ENCODE measurements at places on chromosomes 12 and 14.
A peak's percentile ranks its signal among the peaks of the same experiment; 100 is the strongest.

- no peak for DNase-seq
Measured at GRCh38 chr12:93167331-93167730, 210.4 kb upstream of the NUDT4 start.

GRCh38 chr12:59672273-59672672 lies 76.4 kb downstream of the SLC16A7 start:
- no peak for DNase-seq

DNA sequence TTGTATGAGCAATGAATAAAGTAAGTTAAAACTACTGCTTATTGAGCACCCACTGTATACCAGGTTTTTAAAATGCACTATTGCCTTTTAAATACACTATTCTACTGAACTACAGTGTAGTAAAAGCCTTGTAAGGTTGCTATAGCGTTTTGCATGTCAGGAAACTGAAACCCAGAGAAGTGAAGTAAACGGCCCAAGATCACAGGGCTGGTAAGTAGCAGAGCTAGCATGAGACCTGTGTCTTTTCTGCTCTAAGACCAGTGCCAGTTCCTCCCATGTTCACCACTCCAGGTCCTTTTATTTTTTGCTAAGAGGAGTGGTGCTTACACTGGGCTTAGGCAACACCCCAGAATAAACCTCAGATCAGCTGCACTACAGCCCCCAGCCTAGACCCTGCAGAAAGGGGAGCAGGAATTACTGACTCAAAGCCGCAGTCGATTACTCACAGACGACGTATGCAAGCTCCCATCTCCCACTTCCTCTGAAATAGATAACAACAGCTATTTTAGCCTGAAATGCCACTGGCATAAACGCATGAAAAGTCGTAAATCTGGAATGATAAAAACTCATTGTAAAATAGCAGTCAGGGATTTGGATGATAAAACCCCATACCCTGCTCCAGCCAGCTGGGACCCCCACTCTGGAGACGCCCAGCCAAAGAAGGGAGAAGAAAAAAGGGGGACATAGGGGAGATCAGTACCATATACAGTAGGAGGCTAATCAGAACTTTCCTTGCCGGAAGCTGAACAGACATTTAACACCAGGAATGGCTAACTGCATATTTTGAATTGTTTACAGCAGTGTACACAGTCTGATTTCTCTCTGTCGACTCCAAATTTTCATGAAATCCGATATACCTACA lies 108.3 kb downstream of the NUAK1 start:
- DNase-seq = no peak

DNA sequence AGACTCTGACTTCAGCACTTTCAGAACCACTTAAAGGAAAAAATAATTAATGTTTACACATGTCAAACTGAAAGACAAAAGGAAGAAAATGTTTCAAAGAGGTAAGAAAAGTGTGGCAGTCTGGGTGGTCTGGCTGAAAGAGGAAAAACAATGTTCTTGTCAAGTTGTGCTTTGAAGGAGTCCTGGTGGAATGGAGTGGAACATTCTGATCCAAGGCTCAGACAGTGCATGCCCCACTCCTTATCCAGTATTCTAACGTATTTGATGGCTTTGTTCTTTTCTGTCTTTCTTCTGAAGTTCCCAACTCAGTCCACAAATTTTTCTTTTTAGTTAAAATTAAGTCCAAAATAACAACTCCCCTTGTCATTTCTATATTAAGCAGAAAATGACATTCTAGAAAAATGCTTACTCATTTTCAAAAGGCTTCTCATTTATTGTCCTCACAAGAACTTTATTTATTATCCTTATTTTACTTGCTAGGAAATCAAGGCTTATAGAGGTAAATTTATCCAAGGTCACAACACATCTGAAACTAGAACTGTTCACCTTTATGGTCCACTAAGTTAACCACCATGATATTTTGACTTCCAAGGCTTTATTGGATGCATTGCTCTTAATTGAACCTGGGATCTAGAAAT lies 121.7 kb upstream of the NAP1L1 start:
- DNase-seq = no peak

DNA sequence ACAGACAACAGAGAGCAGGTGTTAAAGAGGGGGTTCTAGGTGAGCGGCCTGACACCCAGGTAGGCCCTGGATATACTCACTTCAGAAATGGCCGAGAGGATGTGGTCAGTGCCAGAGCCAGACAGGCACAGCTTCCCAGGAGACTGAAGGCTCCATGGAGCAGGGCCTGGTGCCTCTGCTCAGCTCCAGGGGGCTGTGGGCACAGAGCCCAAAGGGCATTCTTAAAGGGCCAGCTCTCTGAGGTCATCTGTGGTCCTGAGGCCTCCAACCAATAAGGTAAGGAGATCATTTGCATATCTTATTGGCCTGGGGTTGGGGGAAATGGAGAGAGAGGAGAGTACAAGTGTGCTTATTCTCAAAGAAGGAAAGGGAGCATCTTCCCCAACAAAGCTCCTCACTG lies 9.7 kb upstream of the PCK2 start:
- DNase-seq = no peak

DNA sequence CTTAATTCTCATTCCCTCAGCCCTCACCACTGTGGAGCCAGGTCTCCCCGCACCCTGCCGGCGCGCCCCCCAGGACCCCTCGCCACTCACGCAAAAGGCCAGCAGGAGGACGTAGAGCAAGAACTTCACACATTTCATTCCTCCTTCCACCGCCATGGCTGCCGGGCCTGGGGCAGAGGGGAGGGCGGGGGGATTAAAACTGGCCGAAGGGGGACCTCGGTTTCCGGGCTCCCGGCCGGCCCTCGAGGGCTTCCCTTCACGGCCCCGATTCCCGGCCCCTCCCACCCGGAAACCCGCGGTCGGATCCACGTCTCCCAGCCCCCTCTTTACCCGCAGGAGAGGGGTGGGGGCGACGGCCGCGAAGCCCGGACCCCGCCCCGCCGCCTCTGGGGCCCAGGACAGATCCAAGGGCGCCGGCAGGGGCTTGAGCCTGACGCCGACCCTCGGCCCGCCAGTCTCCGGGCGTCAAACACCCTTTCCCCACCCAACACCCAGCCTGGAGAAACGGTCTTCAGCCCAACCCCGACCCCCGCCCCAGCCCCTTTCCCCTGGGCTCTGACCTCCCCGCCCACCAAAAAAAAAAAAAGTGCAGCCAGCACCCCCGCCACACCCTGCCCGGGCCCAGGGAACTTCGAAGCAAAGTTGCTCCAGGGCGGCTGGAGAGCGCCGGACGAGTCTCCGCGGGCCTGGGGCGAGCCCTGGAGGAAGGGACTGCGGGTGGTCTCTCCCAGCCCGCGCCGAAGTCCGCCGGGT lies 447 bp downstream of the CD63 start:
- DNase-seq = peak; percentile 82

- peak; percentile 43 for DNase-seq
Measured at GRCh38 chr12:6039894-6040601, 84.4 kb downstream of the VWF start.

DNA sequence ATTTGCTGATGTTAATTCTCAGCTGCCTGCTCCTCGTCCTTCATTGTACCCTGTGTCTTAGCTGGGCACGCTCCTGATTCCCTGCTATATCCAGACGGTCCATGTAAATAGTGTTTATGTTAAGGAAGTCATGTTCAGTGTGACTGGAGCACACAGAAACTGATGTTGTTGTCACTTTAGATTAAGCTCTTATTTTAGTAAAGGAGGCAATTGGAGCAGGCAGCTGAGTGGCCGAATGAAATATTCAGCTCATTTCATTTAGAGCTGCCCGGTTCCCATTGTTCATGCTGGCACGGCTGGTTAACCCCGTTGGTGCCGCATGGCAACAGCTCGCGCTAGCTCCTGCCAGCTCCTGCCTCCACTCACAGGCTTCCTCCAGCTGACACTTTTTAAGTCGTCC lies 446.8 kb upstream of the SOX5 start:
- no peak for DNase-seq

DNA sequence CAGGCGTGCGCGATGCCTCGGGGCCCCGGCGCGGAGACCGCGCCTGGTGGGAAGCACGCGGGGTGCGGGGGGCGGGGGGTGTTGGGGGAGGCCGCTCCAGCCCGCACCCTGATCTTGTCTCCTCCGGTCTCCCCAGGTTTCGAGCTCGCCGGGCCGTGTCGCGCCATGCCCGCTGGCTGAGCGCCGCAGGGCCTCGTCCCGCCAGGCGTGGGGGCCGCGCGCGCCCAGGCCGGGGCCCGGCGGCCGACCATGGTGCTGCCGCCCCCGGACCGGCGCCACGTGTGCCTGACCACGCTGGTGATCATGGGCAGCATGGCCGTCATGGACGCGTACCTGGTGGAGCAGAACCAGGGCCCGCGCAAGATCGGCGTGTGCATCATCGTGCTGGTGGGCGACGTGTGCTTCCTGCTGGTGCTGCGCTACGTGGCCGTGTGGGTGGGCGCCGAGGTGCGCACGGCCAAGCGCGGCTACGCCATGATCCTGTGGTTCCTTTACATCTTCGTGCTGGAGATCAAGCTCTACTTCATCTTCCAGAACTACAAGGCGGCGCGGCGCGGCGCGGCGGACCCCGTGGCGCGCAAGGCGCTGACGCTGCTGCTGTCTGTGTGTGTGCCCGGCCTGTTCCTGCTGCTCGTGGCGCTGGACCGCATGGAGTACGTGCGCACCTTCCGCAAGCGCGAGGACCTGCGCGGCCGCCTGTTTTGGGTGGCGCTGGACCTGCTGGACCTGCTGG lies 2.4 kb downstream of the TMEM121 start:
- DNase-seq = no peak

DNA sequence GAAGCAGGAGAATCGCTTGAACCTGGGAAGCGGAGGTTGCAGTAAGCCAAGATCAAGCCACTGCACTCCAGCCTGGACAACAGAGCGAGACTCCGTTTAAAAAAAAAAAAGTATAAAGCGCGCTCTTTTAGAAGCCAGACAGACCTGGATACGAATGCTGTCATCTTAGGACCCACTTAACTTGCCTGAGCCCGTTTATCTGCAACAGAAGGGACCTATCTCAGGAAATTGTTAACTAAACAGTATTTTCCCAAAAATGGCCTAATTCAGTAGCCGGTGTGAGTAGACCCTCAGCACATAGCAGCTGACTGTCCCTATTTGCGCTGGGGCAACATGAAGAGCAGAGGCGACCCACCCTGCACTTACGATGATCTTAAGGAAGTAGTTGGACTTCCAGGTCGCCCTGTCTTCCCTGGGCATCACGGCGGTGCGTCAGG lies 529 bp downstream of the RPLP0 start:
- DNase-seq = no peak

GRCh38 chr12:92543359-92543758 lies 159.4 kb upstream of the PLEKHG7 start:
- no peak for DNase-seq

DNA sequence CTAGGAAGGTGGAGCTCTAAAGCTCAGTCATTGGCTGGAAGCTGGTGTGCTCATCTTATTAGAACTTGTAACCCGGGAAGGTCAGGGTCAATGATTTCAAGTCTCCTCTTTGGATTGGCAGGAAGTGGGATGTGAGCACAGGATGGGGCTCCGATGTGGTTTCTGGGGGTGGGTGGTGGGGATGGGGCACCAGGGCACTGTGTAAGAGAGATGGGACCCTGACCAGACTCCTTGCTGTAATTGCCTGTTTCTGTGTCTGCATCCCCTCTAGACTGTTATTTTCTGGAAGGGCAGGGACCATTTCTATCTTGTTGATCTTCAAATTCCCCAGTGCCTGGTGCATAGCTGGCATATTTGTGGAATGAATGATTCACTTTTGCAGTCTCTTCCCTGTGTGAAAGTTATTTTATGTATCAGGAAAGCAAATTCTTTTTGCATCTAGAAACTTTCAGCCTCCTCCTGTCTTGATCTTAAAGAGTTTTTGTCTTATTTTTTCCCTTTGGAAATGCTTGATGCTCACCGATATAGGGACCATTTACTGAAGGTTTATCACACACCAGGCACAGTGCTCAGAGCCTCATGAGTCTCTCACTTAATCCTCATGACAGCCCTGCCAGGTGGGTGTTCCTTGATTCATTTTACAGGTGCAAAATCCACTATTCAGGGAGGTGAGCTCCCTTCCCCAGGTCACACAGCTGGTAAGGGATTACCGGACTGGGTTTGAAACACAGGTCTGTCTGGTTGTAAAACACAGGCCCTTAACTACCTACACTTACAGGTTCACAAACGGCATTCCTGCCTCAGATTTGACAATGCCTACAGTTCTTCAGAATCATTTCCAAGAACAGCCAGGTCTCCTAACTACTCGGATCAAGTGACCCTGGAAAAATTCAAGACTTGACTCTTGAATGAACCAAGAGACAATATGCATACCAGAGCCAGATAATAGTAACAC lies 86.9 kb upstream of the IGF1 start:
- no peak for DNase-seq

Measured in anterior cingulate cortex (tissue), 58 donors.